ENCODE measurements at places on chromosomes 13 and 19.
A peak's percentile ranks its signal among the peaks of the same experiment; 100 is the strongest.

GRCh38 chr13:33277946-33278345 is 7.6 kb downstream of the STARD13 start:
- no peak for DNase-seq

GRCh38 chr19:13633109-13633508 is 126.8 kb upstream of the CACNA1A start:
- DNase-seq = no peak

GRCh38 chr13:21045100-21045499 is 16.3 kb downstream of the LATS2 start:
- no peak for DNase-seq

DNA sequence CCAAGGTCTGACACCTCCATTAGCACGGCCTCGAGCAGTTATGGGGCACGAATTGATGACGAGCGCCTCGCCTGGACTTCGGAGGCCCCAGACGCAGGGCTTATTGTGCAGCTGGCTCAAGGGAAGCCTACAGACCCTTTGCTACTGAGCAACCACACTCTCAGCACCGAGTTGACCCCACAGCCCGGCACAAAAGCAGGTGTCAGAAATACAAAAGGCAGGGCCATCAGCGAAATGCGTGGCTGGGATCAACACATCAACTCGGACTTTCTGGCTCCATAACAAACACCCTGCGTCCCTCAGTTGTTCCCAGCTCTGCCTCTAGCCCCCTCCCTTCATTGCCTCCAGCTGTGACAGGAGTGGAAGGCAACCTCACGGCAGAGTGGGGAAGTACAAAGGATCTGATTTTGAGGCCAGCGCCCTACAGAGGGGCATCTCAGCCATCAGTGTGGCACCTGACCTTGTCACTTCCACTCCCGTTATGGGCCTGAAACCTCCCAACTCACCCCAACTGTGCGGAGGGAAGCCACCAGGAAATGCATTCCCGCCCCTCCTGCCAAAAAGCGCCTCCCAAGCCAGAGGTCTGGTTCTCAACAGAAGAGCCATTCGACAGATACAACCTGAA is 18.0 kb downstream of the PEPD start:
- no peak for DNase-seq

DNA sequence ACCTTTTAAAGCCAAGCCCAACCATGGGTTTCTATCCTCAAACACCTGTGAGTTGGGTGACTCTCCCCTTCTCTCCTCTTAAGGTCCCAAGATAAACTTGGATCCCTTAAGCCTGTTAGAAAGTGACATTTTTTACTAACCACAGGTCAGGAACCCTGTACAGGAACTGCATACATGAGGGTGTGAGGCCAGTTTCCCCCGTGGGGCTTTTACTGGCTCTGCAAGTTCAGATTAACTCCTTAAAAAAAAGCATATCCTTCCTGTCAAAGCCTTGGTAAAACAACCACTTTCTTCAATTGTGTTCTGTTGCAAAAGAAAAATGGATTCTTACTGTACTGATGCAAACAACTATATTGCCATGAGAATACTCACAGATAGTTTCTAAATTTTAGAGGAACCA is 2638.7 kb upstream of the PCDH20 start:
- no peak for DNase-seq

DNA sequence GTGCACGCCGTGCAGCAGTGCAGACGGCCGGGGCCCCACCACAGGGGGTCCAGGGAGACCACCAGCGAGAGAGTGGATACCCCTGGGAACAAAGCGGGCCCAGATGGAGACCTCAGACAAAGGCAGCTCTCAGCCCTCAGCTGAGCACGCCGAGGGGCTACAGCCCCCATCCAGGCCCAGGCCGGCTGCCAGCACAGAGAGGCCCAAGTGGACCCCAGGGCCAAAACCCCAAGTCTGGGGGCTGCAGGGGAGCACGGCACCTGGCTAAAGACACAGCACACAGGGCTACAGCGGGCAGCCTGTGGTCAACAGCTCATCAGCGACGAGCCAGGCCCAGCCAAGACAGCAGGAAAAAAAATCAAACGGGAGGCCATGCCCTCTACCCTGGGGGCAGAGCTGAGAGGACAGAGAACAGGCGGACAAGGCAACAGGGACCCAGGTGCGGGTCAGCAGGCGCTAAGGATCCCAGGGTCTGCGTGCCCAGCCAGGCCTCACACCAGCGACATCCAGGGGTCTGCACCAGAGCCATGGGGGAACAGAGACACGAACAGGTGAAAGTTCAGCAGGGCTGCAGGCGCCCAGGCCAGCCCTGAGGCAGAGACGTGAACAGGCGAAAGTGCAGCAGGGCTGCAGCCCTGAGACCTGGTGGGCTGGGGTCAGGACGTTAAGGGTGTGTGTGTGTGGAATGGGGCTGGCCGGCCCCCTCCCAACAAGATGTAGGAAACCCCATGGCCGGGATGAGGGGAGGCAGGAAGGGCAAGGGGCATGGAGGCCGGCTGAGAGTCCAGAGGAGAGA is 34.3 kb downstream of the RASA3 start:
- no peak for DNase-seq

DNA sequence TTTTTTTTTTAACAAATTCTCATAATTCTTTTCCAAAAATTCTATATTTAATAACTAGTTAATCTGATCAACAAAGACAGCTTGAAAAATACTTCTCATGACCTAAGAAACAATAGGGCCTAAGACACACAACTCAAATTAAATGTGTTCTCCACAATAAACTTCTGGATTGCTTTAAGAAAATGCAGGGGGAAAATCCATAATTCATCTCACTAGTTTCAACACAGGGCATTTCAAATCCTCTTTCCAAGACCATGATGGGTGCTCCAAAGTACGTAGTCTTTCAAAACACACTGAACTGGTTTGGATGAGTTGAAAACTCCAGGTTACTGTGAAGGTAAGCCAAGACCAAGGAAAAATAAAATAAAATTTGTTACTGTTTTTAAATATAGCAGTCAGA is 62.6 kb downstream of the DCLK1 start:
- DNase-seq = no peak

GRCh38 chr19:5790559-5791520 is at the start of gene DUS3L:
TSS of gene DUS3L (minus strand) at chr19:5791163. CDS start at chr19:5791141, 22 bp downstream.
- DNase-seq = peak; percentile 92

DNA sequence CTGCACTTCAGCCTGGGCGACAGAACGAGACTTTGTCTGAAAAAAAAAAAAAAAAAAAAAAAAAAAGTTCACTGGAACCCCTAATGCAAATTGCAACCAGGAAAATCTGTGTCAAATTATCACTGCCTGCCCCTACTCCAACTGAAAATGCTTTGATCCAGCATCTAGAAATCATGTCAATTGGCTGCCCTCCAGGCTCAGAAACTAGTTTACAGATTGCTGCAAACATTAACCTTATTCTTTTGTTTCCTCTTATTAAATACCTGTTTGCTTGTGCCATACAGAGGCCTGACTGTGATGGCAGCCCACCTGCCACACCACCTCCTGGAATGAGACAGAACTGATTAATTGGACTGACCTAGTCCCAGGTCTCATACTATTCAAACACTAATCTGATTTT is 18.6 kb upstream of the AKT2 start:
- no peak for DNase-seq

DNA sequence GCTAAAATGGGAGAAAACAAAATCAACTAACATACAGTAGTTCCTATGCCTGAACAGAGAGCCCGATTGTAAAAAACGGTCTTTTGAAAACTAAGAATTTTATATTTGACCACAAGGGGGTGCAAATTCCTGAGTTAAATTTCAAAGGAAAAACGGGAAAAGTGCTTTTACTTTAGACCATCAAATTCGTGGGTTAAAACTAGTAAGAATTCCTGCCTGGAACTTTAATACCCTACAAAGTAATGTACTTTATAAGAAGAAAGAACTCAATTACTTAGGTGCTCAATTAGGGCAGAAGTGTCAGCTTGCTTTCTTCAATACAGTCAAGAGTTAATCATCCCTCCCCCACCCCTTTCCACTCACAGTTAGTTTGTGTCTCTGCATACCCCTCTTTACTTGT is 69.8 kb downstream of the KCNRG start:
- DNase-seq = no peak

- DNase-seq = no peak
Measured at GRCh38 chr19:10846500-10847202, 1.6 kb upstream of the C19orf38 start.

- DNase-seq = no peak
Measured at GRCh38 chr19:9799162-9799561, 19.7 kb downstream of the FBXL12 start.

- DNase-seq = no peak
Measured at GRCh38 chr13:33296793-33297425, 11.4 kb upstream of the STARD13 start.

GRCh38 chr13:28268800-28269223 is 130.5 kb downstream of the PAN3 start:
- DNase-seq = no peak

DNA sequence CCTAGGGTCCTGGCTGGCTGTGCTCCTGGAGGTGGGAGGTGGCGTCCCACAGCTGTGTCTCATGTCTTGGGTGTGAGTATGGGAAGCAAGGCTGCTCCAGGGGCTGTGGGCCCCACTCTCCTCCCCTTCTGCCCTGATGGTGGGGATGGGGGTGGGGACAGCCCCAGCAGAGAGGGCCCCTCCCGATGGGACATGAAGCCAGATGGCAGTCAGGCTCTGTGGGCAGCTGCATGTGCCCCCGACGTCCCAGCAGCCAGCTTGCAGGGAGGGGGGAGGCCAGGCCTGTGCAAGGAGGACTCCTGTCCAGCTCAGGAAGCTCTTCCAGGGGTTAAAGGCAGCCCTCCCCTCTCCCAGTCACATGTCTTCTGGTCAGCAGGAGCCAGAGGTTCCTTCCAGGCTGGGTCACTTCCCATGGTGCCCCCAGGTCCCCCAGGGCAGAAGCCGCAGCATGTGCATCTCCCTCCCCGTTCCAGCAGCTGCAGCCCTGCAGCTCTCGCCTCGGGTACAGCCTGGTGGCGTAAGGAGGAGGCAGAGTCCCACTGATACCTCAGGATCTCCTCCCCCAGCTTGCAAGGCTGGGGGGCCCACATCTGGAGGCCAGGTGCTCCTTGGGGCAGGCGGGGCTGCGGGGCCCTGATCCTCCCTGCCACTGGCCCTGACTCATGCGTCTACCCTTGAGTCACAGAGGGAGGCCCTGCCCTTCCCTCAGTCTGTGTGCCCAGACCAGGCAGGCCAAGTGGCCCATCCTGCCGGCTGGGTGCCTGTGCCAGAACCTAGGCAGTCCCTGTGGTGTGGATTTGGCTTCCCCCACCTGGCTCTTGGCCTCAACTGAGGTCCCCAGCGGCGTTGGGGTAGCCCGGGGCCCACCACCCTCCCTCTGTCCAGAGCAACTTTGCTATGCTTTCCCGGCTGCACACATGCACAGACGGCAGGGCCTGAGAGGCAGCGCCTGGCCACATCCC is 13.0 kb downstream of the YIPF2 start:
- no peak for DNase-seq

- DNase-seq = no peak
Measured at GRCh38 chr19:46284635-46285034, 12.2 kb upstream of the HIF3A start.

DNA sequence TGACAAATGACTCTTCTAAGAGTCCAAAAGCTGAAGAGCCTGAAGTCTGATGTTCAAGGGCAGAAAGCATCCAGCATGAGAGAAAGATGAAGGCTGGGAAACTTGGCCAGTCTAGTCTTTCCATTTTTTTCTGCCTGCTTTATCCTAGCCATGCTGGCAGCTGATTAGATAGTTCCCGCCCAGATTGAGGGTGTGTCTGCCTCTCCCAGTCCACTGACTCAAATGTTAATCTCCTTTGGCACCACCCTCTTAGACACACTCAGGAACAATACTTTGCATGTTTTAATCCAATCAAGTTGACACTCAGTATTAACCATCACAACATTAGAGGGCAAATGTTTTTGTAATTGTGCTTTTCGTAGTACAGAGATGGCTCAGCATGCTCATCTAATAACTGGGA is 267.5 kb upstream of the KLHL1 start:
- DNase-seq = no peak

DNA sequence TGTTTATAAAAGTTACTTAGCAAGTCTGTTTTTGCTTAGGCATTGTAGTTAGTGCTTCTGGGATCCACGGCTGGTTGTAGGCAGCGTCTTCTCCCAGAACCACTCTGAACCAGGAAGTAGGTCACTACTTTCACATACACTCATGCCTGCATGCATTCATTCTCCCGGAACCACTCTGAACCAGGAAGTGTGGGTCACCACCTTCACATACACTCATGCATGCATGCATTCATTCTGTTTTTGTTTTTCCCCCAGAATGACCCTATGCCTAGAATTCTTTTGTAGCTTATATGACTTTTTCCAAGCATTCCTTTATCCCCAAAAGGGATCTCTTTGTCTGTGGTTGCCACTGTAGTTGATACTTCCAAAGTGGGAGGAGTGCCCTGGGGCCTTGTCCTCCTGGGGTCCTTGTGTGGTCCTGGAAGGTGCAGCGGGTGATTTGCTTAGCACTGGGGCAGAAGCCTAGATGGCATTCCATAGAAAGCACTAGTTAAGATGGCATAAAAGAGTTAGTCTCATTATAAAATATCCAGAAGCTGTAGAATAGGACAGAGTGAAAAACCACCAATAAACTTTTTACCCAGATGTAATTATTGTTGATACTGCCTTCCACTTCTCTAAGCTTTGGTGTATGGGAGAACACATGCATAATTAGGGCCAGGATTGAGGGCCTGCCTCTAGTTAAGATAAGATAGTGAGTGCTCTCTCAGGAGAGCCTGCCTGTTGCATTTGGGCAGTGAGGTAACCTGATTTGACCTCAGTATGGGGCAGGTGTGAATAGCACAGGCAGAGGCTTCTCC is 68.6 kb upstream of the TEX29 start:
- DNase-seq = no peak

DNA sequence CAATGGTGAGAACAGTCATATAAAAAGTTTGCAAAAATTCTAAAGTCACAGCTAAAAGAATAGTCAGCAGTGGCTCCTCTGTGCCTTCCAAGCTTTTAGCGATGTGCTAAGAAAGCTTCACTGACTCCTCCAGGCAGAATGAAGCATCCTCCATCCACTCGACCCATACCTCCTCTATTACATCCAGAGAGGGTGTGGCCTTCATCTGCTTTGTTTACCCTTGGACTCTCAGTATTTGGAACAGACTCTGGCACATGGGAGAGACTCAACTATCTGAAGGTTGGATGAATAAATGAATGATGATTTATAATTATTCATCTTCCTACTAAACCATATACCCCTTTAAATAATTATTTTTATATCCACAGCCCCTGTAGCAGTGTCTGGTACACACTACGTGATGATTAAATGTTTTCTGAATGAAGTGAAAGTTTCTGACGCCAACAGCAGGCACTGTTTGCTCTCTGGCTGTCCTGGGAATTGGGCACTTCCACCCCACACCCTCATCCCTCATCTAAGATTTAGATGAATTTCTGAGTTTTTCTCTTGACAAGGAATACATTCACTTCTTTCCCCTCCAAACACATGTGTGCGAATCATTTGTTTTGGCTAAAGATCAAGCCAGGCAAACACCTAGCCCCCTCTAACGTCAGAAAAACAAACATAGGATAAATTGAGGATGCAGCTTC is 93.9 kb downstream of the NUFIP1 start:
- DNase-seq = no peak

- peak; percentile 49 for DNase-seq
Measured at GRCh38 chr13:33723772-33724435, 94.0 kb upstream of the RFC3 start.

DNA sequence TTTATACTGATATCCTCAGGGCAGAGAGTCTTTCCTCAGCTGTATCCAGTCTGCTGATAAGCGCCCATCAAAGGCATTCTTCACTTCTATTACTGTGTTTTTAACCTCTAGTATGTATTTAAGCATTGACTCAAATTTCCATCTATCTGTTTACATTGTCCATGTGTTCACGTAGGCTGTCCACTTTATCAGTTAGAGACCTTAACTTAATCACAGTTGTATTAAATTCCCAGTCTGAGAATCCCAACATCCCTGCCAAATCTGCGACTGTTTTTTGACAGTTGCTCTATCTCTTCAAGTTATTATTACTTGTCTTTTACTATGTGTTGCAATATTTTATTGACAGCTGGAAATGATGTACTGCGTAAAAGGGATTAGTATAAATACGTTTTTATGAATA is 1613.7 kb upstream of the MIR17HG start:
- DNase-seq = no peak
